ENCODE measurements at places on chromosomes 6 and 20.
A peak's percentile ranks its signal among the peaks of the same experiment; 100 is the strongest.

- no peak for DNase-seq
These were observed 382.5 kb downstream of the PRKN start for GRCh38 chr6:162345051-162345511.

- DNase-seq = no peak
These were observed 19.4 kb downstream of the RAMACL start for GRCh38 chr6:166567107-166567506.

DNA sequence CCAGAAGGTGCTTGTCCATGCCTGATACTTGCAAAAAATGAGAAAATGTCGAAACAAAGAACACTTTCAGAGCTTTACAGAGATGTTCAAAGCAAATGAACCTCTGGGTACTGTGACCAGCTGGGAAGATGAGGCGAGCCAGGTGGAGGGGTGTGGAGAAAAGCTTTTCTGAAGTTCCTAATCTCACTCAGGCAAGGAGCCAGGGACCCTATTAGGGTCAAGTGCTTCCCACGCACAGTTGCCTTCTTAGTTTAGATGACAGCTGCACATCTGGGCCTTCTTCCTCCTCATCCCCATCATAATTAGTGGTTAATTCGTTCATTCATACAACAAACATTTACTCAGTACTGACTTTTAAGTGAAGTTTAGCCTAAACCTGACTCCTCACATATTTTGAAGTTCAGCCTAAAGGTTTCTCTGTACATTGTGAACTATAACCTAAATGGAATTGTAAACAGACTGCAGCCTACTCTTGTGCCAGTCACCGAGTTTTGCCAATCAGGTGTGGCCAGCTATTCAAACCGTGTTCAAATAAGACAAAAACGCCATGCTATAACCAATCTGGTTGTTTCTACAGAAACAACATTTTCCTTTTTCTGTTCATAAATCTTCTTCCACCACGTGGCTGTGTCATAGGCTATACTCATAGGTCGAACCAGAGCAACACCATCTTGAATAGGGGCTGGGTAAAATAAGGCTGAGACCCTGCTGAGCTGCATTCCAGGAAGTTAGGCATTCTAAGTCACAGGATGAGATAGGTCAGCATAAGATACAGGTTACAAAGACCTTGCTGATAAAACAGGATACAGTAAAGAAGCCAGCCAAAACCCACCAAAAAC, 19.3 kb upstream of the AHCY start:
- no peak for DNase-seq

DNA sequence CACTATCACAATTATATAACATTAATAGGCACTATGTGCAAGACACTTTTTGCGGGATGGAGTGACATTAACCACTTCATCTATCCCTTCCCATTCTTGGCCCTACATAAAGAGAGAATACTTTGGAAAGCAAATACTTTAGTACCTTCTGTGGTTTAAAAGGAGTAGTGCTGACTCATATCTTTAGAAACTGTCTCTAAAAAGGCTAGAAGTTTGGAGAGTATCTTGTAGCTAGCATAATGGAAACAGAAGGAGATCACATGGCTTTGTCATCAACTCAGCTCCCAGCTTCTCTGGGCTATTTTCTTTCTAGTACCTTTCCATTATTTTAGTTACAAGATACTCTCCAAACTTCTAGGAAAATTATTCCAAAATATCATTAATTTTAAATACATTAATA, 157.5 kb downstream of the ADGRG6 start:
- DNase-seq = no peak

GRCh38 chr20:47809161-47809960, 24.1 kb upstream of the SULF2 start:
- DNase-seq = no peak

GRCh38 chr6:324729-325125, 32.4 kb downstream of the DUSP22 start:
- no peak for DNase-seq

- DNase-seq = no peak
These were observed 270.4 kb upstream of the RUNX2 start for GRCh38 chr6:45057711-45058110.

GRCh38 chr6:465531-466348, 74.2 kb downstream of the IRF4 start:
- no peak for DNase-seq

DNA sequence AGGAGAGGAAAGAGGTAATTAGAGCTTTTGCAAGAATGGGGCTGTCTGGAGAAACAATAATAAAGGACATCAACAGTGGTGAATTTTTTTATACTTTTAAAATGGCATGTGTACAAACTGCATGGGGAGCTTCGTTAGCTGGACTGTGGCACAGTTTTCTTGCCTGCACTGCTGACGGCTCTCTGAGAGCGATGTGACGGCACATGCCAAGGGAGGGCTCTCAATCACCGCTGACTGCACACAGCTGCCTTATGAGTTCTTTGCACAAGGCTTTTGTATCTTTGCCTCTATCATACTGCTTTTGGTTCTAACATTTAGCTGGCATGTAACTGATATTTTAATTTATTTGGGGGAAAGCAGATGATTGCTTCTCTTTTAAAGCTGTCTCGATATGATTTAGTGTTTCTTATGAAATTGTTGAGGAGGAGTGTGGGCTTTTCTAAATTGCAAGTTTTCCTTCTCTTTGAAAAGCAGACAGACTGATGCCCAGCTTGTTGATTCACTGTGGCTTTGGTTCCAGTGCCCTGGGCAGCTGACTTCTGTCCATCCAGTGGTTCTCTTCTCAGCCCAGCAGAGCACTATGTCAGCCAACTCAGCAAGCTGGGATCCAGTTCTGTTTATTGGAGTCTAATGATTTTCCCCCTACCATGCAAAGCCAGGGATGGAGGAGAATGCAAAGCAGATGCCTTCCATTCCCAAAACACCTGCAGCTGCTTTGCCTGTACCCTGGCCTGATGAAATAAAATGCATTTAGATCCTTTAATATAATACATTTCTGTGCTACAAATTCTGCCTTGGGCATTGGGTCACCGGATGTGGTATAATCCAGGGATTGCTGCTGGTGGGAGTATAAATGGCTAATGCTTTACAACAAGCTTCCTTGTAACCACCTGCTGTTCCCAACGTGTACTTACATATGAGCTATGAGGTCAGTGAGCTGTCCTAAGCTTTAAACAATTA, 323.9 kb downstream of the ZFAND3 start:
- DNase-seq = no peak

GRCh38 chr6:136362421-136363356, 73.0 kb upstream of the BCLAF1 start:
- no peak for DNase-seq

DNA sequence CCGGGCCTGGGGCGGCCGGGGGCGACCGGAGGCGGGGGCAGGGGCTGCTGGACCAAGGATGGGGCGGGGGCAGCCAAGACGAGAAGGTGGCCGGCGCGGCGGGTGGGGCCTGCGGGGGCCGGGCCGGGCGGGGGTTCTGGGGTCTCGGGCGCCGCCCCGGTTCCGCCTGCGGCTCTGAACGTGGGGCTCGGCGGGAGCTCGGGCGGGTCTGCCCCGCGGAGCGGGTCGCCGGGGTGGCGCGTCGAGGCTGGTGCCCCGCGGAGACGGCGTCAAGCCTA, 204 bp downstream of the ADRM1 start:
- no peak for DNase-seq

- peak; percentile 11 for DNase-seq
These were observed 6.0 kb upstream of the LATS1 start for GRCh38 chr6:149723771-149724417.

- no peak for DNase-seq
These were observed 336.2 kb downstream of the FOXA2 start for GRCh38 chr20:22248051-22248667.

GRCh38 chr6:12060780-12061609, 48.9 kb downstream of the HIVEP1 start:
- DNase-seq = peak; percentile 57

DNA sequence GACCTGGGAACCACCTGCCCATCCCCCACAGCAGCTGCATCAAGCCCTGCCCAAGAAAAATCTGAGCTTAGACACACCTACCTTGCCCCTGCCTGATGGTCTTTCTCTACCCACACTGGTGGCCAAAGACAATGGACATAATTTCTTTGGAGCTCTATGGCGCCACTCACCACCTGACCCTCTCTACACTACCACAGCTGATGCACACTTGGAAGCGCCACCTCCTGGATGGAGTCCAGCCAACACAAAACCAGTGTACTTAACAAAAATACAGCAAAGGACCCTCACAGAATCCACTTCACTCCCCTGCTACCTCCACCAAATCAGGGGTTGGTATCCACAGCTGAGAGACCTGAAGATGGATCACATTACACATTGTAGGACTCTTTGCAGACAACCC, 39.7 kb upstream of the CLVS2 start:
- no peak for DNase-seq

Data from activated effector memory CD4-positive, alpha-beta T cell treated with Interleukin-2 at 50 U/mL for 16 hours (primary cell).